ENCODE measurements at places on chromosomes 12 and 14.
A peak's percentile ranks its signal among the peaks of the same experiment; 100 is the strongest.

DNA sequence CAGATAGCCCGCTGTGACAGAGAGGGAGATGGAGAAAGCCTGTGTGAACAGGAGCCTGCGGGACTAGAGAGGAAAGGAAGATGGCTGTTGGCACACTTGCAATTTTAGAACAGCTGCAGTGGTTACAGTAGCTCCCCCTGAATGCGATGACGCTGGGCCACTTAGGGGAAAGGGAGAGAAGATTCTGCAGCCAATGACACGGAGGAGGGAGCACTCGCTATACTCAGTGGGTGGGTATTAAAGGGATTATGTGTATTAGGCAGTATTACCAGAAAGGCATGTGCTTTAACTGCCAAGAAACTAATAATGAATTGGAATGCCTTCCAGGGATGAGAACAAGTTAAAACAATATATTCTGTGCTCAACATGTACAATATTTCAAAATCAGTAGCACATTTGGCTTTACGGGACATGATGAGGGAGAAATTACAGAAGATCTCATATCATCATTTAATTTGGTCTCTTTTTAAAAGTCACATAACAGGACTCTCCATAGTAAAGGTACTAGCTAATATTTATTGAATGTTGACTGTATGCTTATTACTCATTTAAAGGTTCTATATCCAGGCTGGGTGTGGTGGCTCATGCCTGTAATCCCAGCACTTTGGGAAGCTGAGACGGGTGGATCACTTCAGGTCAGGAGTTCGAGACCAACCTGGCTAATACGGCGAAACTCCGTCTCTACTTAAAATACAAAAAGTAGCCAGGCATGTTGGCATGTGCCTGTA, 35.9 kb upstream of the FOS start:
- no peak for DNase-seq

DNA sequence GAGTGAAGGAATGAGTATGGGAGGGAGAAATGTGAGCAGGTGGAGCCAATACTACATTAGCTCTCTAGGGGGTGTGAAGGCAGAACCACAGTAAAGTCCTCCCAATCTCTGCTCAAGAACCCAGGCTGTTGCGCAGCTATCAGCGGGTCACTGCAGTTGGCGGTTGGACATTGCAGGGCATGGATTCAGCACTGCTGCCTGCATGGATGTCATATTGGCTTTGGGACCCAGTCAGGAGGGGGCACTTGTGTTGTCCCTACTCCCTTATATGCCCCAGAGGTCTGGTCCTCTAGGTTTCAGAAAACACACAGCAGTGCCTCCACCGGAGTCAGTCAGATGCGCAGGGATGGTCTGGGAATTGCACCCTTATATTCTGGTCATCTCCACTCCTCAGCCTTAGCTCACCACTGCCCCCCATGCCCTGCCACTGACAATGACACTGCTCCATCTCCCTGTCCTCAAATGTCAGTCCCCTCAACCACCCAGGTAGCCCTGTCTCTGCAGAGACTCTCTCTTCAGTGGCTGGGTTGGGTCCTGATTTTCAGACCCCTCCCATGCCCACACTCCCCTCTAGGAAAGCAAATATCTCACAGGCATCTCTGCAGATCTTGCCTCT, 9.6 kb downstream of the ZDHHC22 start:
- DNase-seq, result no peak

DNA sequence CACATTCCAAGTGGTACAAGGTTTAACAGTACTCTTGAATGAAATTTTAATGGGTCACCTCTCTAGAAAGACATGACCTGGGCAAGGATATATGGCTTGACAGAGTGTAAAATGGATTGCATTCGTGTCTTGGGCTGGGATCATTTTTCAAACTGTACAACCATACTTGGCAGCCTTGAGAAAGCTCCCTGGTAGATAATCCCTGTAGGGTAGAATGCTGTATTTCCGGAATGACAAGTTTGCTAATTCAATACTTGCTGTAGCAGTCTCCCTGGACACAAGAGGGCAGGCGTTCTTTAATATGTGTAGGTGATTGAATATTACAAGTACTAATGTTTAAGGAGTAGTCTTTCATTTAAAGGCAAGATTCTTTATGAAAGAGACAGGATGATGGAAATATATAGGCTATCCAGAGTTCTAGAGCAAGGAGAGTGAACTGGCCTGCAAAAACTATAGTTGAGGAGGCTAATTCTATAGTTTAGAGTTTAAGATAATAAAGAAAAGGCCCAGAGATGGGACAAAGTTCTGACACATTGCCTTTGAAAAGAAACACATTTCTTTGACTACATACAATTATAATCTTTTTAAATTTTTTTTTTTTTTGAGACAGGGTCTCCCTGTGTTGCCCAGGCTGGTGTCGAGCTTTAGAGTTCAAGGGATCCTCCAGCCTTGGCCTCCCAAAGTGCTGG, 53.4 kb downstream of the PLBD1 start:
- DNase-seq, result no peak

- DNase-seq, result no peak
Measured at GRCh38 chr12:111074965-111075364, 154.6 kb upstream of the MYL2 start.

- DNase-seq, result no peak
Measured at GRCh38 chr12:103334466-103334865, 161.3 kb downstream of the C12orf42 start.

DNA sequence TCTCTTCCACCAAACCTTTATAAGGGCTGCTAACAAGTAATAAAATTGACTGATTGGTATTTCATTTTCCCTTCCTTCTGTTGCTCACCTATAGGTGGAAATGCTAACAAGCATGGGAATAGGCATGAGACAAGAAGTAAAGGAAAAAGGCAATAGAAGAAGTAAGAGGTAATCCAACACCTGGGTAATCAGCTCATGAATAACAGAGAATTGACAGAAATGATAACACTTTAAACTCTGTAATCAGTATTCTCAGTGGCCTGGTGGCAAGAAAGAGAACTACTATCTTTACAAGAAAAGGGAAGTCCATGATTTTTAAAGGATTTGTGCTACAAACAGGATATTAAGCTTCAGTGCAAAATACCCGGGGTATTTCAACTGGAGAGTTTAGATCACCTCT, 737.8 kb downstream of the RERGL start:
- no peak for DNase-seq

- no peak for DNase-seq
Measured at GRCh38 chr12:64780531-64781279, 21.5 kb upstream of the GNS start.

- DNase-seq, result peak; percentile 58
Measured at GRCh38 chr14:91173221-91173670, 59.4 kb downstream of the DGLUCY start.

- no peak for DNase-seq
Measured at GRCh38 chr12:8491646-8492530, 21.4 kb upstream of the CLEC4D start.

- no peak for DNase-seq
Measured at GRCh38 chr12:110280392-110280778, 662 bp upstream of the ATP2A2 start.

DNA sequence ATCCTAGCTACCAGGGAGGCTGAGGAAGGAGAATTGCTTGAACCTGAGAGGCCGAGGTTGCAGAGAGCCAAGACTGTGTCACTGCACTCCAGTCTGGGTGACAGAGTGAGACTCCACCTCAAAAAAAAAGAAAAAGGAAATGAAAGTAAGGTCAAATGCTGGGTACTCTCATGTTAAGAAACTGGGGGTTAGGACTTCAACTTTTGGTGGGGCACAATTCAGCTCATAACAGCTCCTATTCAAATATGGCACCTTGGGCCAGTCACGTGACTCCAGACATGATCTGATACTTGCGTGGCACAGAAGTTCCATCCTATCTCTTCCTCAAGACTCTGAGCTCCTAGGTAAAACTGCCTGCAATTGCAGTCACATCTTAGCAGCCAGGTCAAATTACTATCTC, 142.7 kb downstream of the EGLN3 start:
- no peak for DNase-seq
